ENCODE measurements at places on chromosomes 5 and 9. TPM values are rescaled to one million over a fixed set of nuclear protein-coding genes. Genes with fewer than 3 reads are reported as not detected.

The DRD1 gene
- total RNA-seq = 0.89 TPM

The F2RL2 gene
- total RNA-seq = 0.89 TPM

The HMGCS1 gene
- total RNA-seq = 115 TPM

The TRMO gene
- total RNA-seq = 15.6 TPM

The SHB gene
- 15.9 TPM for total RNA-seq

The APBA1 gene
- total RNA-seq = 11.1 TPM

The QRFP gene
- not detected for total RNA-seq

The LCN1 gene
- total RNA-seq = not detected

The NKD2 gene
- total RNA-seq = 0.89 TPM

The ZBTB26 gene
- total RNA-seq = 10.0 TPM

The CNTFR gene
- total RNA-seq = 23.2 TPM

The FLT4 gene
- 11.7 TPM for total RNA-seq

The IL5 gene
- total RNA-seq = not detected

The ORM2 gene
- total RNA-seq = not detected

The GRM6 gene
- not detected for total RNA-seq

The PCDHGA5 gene
- 8.8 TPM for total RNA-seq

The LCN9 gene
- total RNA-seq = not detected

The CCL28 gene
- 10.4 TPM for total RNA-seq

The AGXT2 gene
- total RNA-seq = not detected

The SLCO6A1 gene
- not detected for total RNA-seq

The GALNT12 gene
- total RNA-seq = 10.7 TPM

The AK3 gene
- 56.4 TPM for total RNA-seq

The IL33 gene
- total RNA-seq = 61.1 TPM

The GPR150 gene
- 0.49 TPM for total RNA-seq

The IRX2 gene
- 0.13 TPM for total RNA-seq

The NPR2 gene
- 41.8 TPM for total RNA-seq

The MAN1B1 gene
- total RNA-seq = 48.3 TPM

The NMUR2 gene
- not detected for total RNA-seq

The PKD2L2 gene
- total RNA-seq = not detected

The SHOC1 gene
- total RNA-seq = not detected

The PCDHGC3 gene
- total RNA-seq = 71.4 TPM

The ABCA2 gene
- total RNA-seq = 298 TPM

The CARTPT gene
- not detected for total RNA-seq

The SARDH gene
- 6.0 TPM for total RNA-seq

The HARS2 gene
- 27.1 TPM for total RNA-seq

The SAPCD2 gene
- 0.36 TPM for total RNA-seq

The PCDHGB2 gene
- 10.2 TPM for total RNA-seq

The PCDHGA11 gene
- total RNA-seq = 7.8 TPM

The SH3PXD2B gene
- total RNA-seq = 39.5 TPM

The ARHGEF28 gene
- 51.8 TPM for total RNA-seq

The CXXC5 gene
- 62.7 TPM for total RNA-seq

The ARHGEF39 gene
- total RNA-seq = not detected

The ZFP37 gene
- total RNA-seq = 6.5 TPM

The SUSD3 gene
- 6.6 TPM for total RNA-seq

The BRD9 gene
- total RNA-seq = 38.5 TPM

The C1QTNF3 gene
- total RNA-seq = 11.7 TPM

The FSD1L gene
- total RNA-seq = 14.0 TPM

The MAP1B gene
- total RNA-seq = 218 TPM

The OR1B1 gene
- total RNA-seq = 0.36 TPM

The C5orf47 gene
- total RNA-seq = not detected

The IL7R gene
- total RNA-seq = 7.8 TPM

The PCDHGA4 gene
- 10.6 TPM for total RNA-seq

The WNK2 gene
- total RNA-seq = 6.6 TPM

The TERT gene
- 0.85 TPM for total RNA-seq

The C9 gene
- not detected for total RNA-seq

The NEUROG1 gene
- total RNA-seq = not detected

The MYOT gene
- total RNA-seq = 10.9 TPM

The TTC16 gene
- total RNA-seq = 0.13 TPM

The SPATA9 gene
- 1.6 TPM for total RNA-seq
